Activated CD8-positive, alpha-beta memory T cell treated with anti-CD3 and anti-CD28 coated beads, Interleukin-2, amount 10 ng/mL, durations not matched to agents 7 days and 5 days (primary cell): ENCODE measurements at places on chromosomes 1 and 21.

DNA sequence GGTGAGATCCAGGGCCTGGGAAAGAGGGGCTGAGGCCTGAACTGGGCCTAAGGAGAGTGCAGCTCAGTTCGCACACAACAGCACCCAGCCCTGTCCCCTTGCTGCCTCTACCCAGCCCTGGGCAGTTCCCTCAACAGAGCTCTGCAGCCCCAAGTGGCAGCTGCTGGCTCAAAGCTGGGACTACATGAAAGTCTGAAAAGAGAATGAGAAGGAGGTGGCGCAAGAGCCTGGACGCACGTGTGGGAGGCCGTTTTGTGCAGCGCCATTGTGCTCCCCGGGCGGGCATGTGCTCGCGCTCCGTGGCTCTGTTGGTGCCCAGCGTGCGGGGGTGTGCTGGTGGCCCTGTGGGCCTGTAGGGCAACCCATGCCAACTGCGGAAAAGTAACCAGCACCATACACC is 10.3 kb downstream of the GPR37L1 start:
- no peak for DNase-seq

GRCh38 chr1:226446094-226446493 is 38.2 kb upstream of the PARP1 start:
- DNase-seq, result no peak

- DNase-seq, result no peak
Measured at GRCh38 chr21:26064506-26064905, 106.1 kb downstream of the APP start.

DNA sequence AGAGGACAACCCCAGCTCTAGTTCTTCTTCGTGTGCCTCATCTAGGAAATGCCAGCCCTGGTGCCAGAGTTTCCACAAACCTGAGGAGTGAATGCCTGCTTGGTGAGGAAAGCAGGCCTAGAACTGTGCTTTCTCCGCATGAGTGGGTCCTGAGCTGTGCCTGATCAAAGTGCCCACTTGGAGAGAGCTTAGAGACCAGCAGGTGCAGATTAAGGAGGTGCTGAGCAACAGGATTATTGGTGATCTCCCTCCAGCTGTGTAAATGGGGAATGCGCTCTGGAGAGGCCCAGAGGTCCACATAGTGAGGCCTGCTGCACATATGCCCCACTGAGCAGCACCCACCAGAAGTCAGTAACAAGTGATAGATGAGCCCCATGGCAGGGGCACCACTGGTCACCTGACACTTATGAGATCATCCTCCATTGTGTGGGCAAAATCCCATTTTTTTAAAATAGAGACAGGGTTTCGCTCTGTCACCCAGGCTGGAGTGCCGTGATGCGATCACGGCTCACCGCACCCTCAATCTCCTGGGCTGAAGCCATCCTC is 127.2 kb upstream of the ZC3H12A start:
- no peak for DNase-seq

DNA sequence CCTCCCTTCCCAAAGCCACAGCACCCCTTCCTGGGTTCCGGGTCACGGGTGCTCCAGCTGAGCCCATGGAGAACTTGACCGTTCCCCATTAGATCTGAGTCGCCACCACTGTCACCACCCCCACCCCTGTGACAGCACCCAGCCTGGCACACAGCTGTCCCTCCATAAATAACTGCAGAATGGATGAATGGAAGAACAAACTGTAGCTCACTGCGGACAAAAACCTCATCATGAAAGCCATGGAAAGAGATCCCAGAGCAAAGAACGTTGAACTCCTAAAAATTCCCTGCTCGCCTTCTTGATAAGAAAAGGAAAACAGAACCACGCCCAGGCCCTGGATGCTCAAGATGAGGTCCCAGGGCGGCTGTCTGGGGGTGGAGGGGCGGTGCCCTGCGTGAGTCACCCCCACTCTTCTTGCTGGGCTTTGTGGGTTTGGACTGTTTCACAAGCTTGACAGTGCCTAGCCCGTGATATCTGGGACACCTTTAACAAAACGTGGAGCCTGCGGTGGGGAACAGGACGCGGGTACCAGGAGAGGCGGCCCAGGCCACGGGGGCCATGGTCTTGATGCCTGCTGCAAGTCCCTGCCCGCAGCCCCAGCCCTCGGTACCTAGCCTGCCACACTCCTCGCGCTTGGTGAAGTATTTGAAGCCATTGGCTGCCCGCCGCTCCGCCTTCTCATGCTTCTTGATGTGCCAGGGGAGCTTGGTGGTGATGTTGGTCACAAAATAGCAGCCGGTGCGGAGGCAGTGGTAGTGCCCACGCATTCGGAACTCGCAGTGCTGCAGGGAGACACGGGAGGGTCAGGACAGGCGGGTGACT is 151.9 kb downstream of the CASZ1 start:
- no peak for DNase-seq

DNA sequence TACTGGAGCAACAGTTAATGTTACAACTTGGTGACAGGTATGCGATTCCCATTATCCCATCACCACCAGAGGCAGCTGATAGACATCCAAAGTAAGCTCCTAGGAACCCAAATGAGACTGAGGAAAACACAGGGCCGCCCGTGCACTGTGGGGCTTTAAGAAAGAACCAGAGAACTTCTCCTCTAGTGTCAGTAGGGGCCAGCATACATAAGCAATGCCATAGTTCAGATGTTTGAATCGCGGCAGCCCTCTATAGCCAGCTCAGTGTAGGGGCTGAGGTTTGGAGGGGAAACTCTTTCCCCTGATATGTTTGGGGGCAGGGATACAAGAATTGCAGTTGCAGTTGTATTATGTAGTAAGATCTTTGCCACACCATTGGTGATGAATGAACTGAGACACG is 593.3 kb upstream of the NCAM2 start:
- DNase-seq, result no peak

GRCh38 chr1:232676307-232676706 is 46.4 kb upstream of the SIPA1L2 start:
- no peak for DNase-seq

GRCh38 chr1:181711820-181712219 is 228.5 kb downstream of the CACNA1E start:
- DNase-seq, result no peak

- DNase-seq, result no peak
Measured at GRCh38 chr1:167083066-167083665, 7.0 kb downstream of the GPA33 start.

- DNase-seq, result no peak
Measured at GRCh38 chr1:235887676-235888075, 21.0 kb upstream of the LYST start.

GRCh38 chr1:44807364-44808062 is 362 bp upstream of the DYNLT4 start:
- peak; percentile 97 for DNase-seq

DNA sequence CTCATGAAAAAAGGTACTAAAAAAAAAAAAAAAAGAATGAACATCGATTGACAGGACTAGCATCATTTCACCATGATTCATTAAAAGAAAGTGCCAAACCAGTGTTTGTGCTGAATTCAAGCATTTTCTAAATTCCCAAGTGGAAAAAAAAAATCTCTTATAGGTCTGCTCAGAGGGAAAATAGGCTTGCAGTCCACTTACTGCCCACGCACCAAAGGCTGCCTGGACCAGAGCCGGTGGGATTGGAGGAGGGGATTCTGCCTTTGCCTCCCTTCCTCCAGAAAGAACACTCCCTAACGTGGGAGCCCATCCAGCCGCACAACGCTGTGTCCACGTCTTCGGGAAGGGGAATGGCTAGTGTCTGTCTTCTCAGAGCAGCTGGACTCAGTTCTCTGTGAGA is 5.5 kb upstream of the TRAPPC10 start:
- DNase-seq, result no peak

GRCh38 chr1:89466307-89466930 is 58.2 kb upstream of the LRRC8B start:
- DNase-seq, result no peak

DNA sequence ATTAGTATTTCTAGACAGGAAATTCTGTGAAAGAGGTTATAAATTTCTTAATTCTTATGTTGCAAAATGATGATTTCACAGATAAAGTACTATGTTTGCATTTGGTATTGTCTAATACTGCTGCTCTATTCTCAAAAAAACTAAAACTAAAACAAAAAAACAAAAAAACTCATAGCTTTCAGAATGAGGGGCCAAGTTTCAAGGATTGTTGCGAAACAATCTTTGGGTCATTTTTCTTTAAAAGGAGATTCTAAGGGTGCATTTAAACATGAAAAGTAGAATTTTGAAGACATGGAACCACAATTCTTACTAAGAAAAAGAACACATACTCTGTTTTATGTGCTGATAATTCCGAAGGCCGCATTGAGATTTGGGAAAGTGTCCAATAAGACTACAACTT is 645.1 kb downstream of the ADGRL2 start:
- no peak for DNase-seq

- peak; percentile 84 for DNase-seq
Measured at GRCh38 chr1:151443846-151444782, 15.2 kb downstream of the POGZ start.

GRCh38 chr1:245226203-245226499 is 71.4 kb downstream of the KIF26B start:
- DNase-seq, result no peak

- no peak for DNase-seq
Measured at GRCh38 chr1:161342821-161343220, 24.9 kb downstream of the CFAP126 start.

DNA sequence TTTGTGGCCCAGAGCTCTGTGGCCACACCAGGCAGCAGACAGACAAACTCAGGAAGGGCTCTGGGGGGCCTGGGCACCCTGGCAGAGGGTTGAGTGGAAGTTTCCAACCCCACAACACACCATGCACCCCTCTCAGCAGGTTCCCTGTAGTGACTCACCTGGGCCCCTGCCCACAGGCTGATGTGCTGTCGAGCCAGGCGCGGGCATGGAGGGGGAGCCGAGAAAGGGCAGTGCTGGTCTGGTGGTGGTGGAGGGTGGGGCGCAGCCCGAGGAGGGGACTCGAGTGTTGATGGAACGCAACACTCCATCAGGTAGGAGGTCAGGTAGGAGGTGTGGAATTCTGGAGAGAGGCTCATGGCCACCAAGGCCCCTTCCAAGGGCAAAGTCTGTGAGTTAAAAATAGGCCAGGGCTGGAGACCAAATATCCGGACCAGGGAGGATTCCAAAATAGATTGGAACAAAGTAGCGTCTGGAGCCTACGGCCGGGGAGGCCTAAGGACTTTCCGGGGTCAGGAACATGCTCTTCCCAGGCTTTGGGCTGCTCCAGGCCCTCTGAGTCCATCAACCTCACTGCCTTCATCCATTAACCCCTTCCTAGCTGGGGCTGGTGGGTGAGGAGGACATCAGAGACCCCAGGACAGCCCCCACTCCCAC is 191.5 kb upstream of the AJAP1 start:
- no peak for DNase-seq

GRCh38 chr21:44708213-44708865 is 3.0 kb downstream of the TSPEAR start:
- peak; percentile 23 for DNase-seq

DNA sequence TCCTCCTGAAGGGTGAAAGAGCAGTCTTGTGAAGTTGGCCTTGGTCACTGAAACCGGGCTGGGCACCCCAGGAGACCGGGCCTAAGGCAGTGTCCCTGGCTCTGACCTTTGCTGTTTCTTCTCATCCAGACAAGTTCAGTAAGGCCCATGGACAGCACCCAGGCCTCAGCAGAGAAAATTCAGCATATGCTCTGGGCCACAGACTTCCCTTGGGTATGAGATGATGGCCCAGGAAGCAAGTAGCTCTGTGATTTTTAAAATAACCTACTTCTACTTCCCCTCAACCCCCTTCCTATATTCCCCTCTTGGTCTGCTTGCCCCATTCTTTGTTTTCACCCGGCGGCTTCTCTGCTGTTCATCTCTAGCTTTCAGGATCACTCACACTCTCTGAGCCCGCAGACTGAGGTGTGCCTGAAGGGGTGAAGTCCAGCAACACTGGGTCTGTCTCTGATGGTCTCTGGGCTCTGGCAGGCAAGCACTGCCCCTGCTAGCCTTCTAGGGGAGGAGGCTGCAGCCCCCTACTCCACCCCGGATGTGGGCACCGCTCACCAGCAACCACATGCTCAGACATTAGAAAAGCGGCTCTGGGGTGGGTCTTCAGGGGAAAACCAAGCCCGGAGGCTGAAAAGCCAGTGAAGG is 2.9 kb upstream of the GPR25 start:
- DNase-seq, result peak; percentile 76

- DNase-seq, result no peak
Measured at GRCh38 chr1:211944733-211945500, 90.4 kb downstream of the INTS7 start.

DNA sequence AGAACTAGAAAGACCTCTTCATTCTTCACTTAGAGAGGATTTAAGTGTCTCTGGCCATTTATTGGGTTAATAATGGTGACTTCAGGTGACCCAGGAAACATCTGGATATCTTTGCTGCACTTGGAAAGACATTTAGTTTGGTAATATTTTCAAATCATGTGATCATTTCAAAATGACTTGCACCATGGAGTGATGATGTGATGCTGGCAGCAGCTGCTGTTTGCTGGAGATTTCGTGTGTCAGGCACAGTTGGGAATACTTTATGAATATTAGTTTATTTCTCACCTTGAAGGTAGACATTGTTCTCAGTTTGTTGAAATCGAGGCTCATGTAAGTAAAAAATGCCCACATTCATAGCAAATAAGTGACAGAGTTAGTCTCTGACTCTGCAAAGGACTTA is 236.0 kb downstream of the DISC1 start:
- DNase-seq, result no peak

DNA sequence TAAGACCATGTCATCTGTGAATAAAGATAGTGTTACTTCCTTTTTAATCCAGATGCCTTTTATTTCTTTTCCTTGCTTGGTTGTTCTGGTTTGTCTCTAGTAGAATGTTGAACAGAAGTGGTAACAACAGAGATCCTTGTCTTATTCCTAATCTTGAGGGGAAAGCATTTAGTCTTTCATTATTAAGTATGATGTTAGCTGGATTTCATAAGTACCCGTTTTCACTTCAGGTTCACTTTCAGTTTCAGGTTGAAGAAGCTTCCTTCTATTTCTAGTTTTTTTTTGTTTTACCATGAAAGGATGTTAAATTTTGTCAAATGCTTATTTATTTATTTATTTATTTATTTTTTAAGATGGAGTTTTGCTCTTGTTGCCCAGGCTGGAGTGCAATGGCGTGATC is 22.3 kb upstream of the AGPAT3 start:
- no peak for DNase-seq

DNA sequence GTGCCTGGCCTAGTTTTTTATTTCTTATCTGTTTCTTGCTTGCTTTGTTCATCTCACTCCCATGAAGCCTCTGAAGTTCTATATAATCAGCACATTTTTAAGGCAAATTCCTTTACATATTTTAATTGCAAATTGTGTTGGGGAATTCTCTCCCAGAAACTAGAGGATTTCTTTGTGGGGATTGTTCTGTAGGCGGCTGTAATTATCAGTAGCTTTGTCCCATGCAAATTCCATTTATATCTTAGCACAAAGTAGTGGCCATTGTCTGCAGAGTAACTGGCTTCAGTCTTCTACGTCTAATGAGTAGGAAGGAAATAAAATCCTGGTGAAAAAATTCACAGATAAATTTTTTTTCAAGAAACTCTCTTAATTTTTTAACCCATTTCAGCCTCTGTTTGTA is 35.7 kb downstream of the CLEC20A start:
- no peak for DNase-seq

DNA sequence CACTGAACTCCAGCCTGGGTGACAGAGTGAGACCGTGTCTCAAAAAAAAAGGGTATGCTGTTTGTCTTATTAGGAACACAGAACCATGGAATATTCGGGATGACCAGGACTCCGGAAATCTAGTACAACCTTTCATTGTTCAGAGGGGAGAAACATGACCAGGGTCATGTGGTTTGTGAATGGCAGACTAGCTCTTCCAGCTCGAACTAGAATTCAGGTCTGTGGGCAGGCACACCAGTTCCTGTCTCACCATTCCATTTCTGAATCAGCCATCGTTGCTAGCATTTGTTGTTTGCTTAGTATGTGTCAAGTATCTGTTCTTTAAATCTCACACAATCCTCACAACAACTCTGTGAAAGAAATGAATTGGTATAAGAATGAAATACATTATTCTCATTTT is 50.9 kb downstream of the MDM4 start:
- peak; percentile 59 for DNase-seq
